Stimulated activated CD4-positive, alpha-beta T cell treated with anti-CD3 and anti-CD28 coated beads, Interleukin-1b, Interleukin-23, amount 100 ng/mL, for 24 hours (primary cell): ENCODE measurements at places on chromosomes 16 and 17.

DNA sequence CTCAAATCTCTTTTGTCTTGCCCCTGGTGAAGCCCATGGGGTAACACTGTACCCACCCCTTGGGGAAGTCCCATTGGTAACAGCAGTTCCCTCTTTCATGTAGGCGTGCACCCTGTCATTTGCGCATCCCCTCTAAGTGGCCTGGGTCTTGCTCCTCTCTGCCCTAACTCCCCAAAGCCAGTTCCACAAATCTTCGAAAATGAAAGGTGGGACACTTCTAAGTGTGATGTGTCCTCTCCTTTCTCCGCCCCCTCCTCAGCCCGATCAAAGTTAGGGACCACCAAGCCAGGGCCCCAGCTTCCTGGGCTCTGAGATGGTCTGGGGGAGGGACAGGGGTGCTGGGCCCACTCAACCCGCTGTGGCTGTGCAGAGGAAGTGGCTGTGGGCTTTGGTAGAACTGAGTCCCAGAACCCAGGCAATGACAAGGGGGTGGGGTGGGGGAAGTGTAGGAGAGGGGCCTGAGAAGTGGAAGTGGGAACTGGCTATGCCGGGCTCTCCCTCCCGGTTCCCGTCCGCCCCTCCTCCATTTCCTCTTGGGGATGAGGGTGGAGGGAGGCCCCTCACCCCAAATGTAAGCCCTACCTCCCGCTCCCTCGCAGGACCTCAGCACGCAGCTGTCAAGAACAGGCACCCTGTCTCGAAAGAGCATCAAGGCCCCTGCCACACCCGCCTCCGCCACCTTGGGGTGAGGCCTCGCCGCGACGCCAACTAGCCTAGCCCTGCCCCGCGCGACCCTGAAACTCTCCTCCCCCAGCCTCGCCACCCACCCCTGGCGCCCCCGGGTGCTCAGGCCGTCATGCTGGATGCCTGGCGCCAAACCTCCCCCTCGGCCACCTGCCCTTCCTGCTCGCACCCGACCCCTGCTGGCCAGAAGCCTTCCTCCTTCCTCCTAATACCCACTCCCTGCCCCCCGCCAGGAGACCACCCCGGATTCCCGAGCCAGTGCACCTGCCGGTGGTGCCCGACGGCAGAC, 8.7 kb downstream of the ABI3 start:
- DNase-seq: no peak

DNA sequence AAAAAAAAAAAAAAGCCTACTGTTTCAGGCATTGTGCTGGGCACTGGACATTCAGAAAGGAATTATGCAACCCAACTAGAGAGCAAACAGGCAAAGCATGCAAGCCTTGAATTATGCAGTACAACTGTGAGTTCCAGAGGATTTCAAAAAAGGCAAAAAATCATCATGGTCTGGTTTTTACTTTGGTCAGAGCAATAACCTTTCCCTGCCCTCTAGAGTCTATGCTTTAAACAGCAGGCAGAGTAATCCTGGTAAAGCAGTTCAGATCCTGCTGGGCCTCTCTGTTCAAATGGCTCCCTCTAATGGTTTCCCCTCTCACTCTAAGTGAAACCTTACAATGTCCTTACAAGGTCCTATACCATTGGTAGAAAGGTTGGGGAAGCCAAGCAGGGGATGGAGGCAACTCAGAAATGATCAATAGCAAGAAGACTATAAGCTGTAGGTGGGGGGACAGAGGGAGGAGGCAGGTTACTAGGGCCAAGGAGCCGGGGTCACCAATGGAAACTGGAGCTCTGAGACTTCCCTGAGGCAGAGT, 4.6 kb upstream of the TAF15 start:
- no peak for DNase-seq

DNA sequence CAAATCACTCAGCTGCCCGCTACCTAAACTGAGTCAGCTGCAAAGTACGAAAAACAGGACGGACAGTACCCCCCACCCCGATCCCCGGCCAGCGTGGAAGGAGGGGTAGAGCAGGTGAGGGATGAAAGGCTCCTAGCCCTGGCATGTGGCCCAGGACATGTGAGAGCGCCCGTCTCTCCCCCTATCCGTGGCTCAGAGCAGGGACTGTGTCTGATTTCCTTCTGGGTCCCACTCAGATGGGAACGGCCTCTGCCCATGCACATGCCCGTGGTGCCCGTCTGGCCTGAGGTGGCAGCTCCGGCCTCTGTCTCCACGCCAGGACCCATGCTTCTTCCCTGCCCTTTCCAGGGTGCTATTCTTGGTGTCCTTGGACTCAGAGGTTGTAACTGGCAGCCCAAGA, 30.2 kb upstream of the RASD1 start:
- no peak for DNase-seq

DNA sequence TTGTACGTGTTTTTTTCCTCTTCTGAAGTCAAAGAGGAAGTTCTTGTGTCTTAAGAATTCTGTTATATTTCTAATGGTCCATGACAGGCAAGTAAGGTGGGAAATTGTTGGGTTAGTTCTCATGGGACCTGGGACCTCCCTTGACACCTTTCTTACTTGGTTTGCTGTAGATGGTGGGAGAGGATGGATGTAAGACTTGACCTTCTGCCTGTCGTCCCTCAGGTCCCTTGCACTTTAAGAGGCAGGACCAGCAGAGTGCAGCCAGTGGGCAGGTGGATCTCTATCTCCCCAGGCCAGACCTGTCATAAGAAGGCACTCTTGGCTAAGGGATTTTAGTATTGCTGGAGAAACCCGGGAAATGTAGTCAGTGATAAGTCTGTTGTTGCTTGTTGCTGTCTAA, 12.1 kb downstream of the HAPSTR1 start:
- no peak for DNase-seq

GRCh38 chr17:15091825-15092224, 173.3 kb downstream of the PMP22 start:
- DNase-seq: no peak

DNA sequence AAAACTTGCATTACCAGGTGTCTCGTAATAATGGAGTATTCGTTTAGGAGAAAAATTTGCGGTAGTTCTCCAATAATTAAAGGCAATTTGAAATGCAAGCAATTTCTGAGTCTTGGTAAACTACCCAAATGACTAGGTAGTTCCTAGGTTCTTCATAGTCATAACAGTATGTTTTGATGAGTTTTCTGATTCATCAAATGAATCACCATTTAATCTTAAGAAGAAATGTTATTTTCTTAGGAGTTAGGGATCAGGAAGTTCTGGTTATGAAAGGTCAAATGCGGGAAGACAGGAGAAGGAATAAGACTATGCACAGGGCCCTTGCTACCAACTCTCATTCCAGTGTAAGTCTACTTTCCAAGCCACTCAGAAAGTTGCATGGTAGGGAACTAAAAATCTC, 221.5 kb upstream of the SOX9 start:
- DNase-seq: no peak
